ENCODE measurements at places on chromosomes 2 and 18.

DNA sequence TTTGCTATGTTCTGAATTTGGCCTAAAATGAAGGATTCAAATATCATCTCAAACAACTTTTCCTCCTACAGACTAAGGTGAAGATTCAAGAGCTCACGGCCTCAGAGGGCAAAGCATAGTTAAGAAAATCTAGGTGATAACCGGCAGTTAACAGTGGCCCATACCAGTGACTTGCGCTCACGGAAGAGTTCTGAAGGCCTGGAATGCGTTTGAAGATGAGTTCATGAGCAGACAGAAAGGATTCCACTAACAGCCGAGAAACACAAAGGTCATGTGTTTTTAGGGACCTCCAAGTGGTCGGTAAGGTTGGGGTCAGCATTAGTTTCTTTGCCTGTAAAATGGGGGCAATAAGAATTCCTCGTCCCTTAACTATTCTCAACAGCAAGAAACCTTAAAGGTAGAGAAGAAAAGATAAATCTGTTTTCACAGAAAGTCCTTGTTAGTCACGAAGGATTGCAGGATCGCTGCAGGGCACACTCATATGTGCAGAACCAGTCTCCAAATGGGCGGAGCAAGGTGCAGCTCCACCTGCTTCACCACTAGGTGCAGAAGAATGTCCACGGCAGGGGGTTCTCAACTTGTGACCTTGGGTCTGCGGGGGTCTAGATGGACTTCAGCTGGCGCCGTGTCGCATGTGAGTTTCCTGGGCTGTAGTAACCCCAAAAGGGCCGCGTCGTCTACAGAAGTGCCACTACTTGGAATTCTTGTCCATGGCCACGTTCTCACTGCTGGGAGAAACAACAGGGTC is 708 bp upstream of the RPIA start:
- DNase-seq = no peak

DNA sequence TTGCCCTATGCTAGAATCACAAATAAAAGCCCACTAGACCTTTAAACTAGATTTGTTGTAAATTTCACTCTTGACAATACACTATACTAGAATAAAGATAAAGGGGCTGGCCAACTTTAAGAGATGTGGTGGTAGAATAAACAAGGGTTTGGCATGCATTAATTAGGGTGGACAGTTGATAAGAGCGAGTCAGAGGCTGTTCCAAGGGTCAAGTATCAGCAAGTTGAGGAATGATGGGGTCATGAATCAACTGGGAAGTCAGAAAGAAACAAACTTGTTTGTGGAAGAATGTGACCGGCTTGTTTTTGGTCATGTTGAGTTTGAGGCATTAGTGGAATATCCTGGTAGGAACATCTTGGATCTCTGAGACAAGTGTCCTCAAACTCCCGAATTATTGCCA is 398.3 kb upstream of the TNP1 start:
- DNase-seq = no peak

- no peak for DNase-seq
Observed at GRCh38 chr2:241803387-241804325, 5.3 kb upstream of the NEU4 start.

DNA sequence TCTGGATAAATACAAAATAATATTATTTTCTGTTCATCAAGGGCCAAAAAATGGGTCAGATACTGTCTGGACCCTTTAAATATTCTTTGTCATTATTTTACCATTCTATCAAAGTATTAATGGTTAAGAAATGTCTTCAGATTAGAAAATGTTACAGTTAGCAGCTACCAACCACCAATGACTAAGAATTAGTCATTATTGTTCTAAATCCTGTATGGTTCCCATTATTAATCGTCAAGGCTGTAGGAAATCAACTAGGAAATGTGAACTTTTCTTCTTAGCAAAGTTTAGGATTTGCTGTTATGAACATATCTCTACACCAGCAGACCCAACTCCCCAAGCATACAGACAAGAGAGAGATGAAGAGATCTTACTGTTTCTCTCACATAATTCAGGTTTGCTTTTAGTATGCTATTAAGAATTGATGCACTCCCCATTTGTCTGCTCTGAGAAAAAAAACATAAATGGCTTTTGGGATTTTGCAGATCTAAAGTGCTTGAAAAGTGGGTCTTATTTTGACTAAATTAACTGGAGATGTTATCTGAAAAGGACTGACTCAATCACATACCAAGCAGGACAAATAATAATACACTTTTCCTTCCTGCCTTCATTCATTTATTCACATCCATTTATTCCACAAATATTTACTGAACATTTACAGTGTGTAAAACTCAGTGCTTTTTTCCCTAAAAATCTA is 147.7 kb downstream of the PPP1R1C start:
- DNase-seq = no peak

GRCh38 chr2:143692162-143692561 is 562.9 kb downstream of the ARHGAP15 start:
- DNase-seq = no peak

DNA sequence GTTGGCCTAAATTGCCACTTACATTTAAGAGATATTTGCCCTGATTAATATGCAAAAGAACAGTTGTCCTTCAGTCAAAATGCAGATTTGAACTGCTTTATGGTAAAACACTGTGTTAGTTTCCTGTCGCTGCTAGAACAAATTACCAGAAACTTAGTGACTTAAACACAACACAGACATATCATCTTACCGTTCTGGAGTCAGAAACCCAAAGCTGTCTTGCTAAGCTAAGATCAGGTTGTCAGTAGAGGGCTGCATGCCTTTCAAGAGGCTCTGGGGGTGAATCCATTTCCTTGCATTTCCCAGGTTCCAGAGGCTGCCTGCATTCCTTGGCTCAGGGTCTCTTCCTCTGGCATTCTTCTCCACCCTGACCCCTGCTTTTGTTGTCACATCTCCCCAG is 149.5 kb downstream of the FAM161A start:
- DNase-seq = no peak

- no peak for DNase-seq
Observed at GRCh38 chr2:236899950-236900640, 185.6 kb upstream of the COPS8 start.

DNA sequence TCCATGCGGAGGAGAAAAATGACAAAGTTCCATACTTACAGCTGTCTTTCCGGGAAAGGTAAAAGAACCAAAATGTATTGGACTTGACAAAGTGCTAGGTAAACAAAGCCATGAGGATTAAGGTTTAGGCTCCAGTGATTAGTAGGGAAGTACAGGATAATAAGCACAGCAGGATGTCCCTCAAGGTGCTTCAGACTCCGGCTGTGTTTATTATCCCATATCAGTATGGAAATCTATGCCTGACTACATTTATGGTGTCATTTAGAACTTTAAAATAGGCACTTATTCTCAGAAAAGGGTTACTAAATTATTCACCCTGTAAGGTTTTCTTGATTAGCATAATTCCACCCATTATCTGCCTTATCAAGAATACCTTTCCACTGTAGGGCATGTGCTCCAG is 136.3 kb upstream of the CCDC68 start:
- DNase-seq = no peak

DNA sequence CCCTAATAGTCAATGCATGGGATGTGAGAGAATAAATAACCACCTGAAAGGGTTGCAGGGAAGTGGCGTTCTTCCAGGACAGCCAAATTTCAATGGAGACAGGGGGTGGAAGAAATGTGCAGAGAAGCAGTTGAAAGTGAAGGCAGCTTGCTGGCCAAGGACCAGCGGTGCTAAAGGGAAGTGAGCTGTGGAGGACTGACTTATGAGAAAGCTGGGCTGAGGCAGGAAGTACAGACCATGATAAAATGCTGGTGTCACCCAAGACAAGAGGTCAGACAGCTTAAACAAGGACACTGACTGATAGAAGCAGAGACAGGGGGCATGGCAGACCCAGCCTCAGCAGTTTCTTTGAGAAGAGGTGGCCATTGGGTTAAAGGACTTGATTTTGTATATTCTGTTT is 106.7 kb downstream of the DTNB start:
- DNase-seq = no peak

DNA sequence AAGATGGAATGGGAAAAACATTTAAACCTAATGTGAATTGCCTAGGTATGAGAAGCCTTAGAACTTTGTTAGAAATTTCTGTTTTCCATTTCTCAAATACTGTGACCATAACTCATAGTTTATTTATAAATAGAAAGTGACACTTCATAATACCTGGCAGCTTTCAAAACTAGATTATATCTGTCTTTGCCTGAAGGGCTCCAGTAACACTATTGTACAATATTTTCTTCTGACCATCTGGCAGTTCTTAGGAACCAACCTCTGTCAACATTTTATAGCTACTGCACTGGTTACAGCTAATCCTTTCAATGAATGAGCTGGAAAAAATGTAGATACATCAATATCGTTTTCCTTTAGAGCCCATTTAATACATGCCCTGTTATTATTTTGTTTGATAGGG is 237.4 kb downstream of the CAMKMT start:
- DNase-seq = no peak

DNA sequence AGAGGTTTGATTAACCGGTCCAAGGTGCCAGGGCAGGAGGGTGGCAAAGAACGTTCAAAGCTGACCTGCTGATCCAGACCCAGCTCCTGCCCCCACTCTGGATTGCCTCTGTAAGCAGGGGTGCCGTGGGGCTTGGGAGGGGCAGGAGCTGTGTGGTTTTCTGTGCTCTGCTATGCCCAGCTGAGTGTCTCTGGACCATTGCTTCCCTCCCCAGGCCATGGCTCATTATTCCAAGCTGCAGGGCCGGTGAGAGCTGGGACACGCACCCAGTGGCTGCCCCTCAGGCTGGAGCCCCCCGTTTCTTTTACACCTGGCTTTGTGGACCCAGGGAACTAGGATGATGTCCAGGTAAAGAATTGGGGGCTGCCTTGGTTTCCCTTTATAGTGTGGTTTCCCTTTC is 238.4 kb upstream of the HS6ST1 start:
- no peak for DNase-seq

- DNase-seq = no peak
Observed at GRCh38 chr2:152508446-152508845, 173.5 kb downstream of the FMNL2 start.

DNA sequence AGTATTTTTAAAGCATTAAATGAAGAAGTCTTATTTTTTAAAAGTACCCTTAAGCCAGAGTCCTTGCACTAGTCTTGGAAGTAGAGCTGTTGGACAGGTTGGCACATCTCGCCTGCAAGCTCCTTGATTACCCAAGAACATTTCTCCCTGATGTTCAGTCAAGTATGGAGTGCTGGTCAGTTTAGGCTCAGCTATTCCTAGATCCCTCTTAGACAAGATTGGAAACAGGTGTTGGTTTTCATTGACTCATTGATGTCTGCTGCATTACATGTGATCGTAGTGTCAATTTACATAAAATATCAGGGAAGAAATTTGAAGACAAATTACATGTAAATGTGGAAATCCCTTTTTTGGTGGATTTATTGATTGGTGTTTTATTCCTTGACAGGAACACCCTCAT is 170.4 kb downstream of the ZNF407 start:
- no peak for DNase-seq

- DNase-seq = no peak
Observed at GRCh38 chr2:96839293-96839874, 4.4 kb downstream of the ANKRD23 start.

DNA sequence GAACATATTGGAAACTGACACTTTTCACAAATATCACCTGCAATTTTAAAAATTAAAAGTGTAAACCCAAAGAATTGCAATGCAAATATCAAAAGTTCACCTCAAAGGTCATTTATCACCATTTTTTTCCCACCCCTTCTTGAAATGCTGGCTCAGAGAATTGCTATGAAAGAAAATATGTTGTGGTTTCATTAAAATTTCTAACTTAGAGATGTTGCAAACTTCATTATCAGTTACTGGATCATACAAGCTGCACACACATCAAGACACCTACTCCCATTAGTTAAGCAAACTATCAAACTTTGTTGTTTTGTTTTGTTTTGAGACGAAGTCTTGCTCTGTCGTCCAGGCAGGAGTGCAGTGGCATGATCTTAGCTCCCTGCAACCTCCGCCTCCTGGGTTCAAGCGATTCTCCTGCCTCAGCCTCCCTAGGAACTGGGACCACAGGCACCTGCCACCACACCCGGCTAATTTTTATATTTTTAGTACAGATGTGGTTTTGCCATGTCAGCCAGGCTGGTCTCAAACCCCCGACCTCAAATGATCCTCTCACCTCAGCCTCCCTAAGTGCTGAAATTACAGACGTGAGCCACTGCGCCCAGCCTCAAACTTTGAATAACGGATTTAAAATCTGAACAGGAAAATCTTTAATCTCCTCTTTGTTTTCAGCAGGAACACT is 37.0 kb downstream of the STK39 start:
- DNase-seq = no peak

- no peak for DNase-seq
Observed at GRCh38 chr18:40949114-40949950, 1005.7 kb upstream of the PIK3C3 start.

GRCh38 chr18:52536039-52536438 is 196.0 kb downstream of the DCC start:
- DNase-seq = no peak

GRCh38 chr2:101311696-101312017 is 3.2 kb upstream of the RNF149 start:
- DNase-seq = no peak

DNA sequence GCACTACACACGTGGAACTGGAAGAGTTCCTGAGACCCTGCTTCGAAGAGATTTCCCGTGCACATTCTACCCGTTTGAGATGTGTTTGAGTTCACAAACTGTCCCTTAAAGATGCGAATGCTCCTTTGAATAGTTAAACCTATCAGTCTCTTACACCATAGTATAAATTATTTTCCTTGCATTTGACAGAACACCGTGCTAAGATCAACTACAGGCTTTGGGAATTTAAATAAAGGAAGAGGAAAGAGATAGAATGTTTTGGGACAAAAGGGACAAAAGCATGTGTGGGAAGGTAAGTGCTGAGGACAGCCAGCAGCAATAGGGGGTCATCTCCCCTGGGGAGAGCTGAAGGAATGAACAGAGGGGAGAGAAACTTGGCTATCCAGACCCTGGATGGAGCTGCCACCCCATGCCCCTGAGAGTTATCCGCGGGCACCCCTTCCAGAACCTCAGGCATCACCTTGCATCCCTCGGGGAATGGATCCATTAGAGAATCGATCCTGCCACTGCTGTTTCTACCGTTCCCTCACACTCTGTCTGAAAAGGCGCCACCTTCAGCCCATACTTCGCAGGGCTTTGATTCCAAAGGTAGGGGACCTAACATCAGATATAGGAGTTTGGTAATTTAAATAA is 888 bp upstream of the ADCY3 start:
- no peak for DNase-seq

GRCh38 chr2:73822276-73822675 is 6.5 kb upstream of the STAMBP start:
- no peak for DNase-seq

DNA sequence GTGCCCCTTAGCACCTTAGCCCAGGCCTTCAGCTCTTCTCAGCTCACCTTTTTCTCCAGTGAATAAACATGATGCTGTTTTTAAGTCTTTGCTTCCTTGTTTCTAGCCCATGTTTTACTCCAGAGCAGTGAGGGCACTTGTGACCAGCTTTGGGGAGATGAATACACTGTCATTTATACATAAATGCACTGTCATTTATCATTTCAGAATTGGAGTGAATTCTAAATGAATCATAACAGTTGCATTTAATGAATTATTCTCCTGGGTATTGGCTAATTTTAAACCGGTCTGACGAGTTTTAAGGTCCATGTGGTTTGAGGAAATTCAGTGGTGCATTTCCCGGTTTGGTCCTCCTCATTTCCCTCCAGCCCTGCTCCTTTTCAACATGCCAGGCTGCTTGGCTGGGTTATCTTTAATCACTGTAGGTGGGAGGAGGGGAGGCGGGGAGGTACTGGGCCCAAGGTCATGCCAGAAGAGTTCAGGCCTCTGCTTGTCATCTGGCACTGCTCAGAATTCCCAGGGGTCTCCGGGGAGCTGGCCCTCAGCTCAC is 23.9 kb downstream of the PRKCE start:
- DNase-seq = no peak

- no peak for DNase-seq
Observed at GRCh38 chr2:151968770-151969470, 129.9 kb downstream of the CACNB4 start.

GRCh38 chr2:199470361-199470671 is 12.6 kb upstream of the SATB2 start:
- no peak for DNase-seq
